ENCODE measurements at places on chromosomes 7 and 10.

GRCh38 chr10:11691319-11691755 is 50.8 kb upstream of the ECHDC3 start:
- no peak for DNase-seq

GRCh38 chr7:23293500-23294073 is 5.6 kb upstream of the MALSU1 start:
- DNase-seq, result no peak

DNA sequence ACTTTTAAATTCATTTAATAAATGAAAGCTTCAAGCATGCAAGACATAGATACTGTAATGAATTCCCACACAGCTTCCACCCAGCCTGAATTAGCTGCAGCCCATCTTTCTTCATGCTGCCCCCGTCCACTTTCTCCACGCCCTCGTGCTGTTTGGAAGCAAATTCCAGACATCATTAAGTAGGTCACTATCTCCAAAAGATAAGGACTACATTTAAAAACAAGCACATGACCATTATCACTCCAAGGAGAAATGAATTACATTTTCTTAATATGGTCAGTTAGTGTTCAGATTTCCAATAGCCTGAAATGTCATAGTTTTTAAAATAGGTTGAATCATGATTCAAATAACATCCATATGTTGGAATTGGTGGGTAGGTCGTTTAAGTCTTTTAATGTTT is 24.3 kb downstream of the LMTK2 start:
- no peak for DNase-seq

DNA sequence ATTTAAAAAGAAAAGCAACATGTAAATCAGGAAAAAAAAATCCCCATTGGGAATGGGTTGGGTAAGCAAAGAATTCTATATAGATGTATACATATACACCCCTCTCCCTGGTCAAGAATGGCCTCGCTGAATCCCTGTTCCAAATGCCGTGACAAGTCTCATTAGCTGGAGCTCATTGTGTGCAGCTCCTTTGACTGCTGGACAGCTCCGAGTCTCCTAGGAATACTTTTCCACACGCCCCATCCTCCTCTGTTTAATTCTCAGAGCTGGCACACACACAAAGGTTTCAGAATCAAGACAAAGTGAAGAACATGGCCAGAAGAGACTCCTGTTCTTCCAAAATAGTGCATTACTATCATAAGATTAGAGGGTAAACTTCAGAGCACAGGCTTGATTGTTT is 130.9 kb upstream of the MKLN1 start:
- DNase-seq, result peak; percentile 76

GRCh38 chr7:152967958-152968357 is 208.4 kb downstream of the ACTR3B start:
- no peak for DNase-seq

DNA sequence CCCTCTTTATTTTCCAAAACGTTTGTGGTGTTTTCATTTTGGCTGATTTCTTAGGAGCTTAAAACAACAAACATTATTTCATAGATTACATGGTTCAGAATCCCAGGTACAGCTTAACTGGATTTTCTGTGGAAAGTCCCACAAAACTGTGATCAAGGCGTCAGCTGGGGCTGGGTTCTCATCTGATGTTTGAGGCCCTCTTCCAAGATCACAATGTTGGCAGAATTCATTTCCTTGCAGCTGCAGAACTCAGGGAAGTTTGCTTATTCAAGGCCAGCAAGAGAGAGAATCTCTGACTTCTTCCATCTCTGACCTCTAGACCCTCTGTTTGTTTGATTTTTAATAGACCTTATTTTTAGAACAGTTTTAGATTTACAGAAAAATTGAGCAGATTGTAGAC is 108.4 kb upstream of the AGK start:
- no peak for DNase-seq

DNA sequence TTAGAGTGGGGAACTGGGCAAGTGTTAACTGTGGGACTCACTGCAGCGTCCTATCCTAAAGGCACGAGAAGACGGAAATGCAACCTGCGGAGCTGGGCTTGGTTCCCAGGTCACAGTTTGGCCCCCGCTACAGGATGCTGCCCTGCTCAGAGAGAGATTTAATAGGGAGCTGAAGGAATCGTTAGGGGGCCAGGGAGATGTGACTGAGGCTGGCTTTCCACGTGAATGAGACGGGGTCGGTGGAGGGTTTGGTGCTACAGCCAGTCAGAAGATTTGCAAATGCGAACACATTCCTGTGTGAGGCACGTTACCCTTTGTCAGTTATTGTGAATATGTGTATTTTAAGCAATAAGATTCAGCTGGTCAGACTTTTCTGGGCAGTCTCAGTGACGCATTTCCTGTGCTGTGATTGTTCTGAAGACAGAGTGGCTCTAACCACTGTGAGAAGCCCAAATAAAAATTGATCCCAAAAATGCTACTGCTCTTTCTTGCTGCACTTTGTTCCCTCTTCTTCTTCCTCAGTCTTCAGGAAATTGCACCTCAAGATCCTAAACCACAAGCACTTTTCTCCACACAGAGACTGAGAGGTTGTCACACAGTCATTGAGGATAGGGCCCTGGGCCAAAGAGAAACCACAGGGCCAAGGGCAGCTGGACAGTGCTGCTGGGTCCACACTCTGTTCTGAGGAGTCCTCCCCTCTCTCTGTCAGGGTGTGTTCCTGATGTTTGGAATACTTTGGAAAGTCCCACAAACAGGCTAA is 21.2 kb downstream of the CYP17A1 start:
- no peak for DNase-seq

DNA sequence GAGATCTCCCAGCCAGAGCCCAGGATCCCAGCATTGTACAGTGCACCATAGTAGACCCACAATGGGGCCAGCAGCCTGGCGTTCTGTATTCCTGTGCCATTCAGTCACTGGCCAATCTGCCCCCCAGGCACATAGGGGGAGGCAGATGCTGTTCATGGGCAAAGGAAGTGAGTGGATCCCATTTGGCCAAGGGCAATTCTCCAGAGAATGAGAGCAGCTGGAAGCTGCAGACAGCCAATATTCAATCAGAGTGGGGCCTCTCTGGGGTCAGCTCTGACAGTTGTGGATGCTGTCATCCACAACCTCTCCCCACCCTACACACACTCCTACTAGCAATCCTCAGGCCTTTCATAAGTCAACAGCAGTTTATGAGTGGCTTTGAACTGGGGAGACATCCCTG is 17.5 kb downstream of the STEAP1B start:
- DNase-seq, result no peak

GRCh38 chr7:85023916-85024315 is 162.9 kb downstream of the SEMA3D start:
- DNase-seq, result no peak

- DNase-seq, result no peak
These were observed 39.1 kb upstream of the BET1 start for GRCh38 chr7:94043299-94043698.

- no peak for DNase-seq
These were observed 23.4 kb downstream of the IRF5 start for GRCh38 chr7:128961030-128961659.

DNA sequence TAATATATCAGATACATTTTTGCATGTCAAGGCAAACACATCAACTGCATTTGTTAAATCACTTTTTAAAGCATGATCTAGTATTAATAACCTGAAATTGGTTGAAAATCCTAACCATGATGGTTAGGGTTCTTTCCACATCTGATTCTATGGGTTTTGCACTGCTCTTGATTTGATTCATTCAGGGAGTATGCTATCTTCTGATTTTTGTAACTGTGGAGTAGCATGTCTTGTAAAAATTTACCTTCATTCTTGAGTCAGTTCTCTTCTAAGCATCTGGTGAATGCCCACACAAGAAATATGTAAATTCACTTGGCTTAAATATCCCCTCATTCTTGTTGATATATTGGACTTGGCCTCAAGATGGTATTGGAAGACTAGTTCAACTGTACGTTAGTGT is 178.7 kb downstream of the KLF6 start:
- DNase-seq, result no peak

- no peak for DNase-seq
These were observed 213.0 kb upstream of the CHRM2 start for GRCh38 chr7:136655414-136655813.

DNA sequence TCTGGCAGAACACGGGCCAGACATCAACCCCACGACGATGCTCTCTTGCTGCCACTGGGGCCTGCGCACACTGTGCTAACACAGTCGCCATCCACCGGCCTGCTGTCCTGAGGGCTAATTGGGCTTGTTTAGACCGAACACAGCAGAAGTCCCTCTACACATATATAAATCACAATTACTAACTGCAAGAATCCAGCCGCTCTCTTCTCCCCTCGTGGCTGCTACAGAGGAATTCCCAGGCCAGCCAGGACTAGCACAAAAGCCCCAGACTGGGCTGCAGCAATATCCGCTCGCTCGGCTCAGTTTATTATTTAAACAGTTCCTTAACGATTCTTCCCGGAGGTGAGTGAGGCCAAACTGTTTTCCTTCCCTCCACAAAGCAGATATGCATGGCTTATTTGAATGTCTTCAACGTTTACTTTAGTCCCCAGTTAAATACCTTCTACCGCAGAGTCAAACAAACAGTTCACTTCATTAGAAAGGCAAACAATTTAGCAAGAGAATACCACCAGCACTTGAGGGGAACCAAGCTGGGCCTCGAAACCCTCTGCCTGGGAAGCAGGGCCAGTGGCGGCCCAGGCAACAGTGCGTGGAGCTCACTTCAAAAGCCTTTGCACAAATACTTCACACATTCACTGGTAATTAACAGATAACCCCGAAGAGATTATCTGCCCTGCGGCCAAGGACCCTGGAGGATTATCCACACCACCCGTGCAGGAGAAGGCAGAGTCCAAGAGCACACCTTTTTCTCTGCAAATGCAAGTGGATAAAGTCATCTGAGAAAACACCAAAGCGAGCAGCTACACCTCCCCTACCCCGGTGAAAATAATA is 145.3 kb downstream of the GLI3 start:
- DNase-seq, result peak; percentile 70

GRCh38 chr10:122255509-122256301 is 15.4 kb upstream of the BTBD16 start:
- no peak for DNase-seq

All from brain (organoid and tissue), 16 donors.